ENCODE measurements at places on chromosomes 2 and 18.
A peak's percentile ranks its signal among the peaks of the same experiment; 100 is the strongest.

GRCh38 chr2:10146366-10147005, 23.9 kb downstream of the RRM2 start:
- no peak for DNase-seq

DNA sequence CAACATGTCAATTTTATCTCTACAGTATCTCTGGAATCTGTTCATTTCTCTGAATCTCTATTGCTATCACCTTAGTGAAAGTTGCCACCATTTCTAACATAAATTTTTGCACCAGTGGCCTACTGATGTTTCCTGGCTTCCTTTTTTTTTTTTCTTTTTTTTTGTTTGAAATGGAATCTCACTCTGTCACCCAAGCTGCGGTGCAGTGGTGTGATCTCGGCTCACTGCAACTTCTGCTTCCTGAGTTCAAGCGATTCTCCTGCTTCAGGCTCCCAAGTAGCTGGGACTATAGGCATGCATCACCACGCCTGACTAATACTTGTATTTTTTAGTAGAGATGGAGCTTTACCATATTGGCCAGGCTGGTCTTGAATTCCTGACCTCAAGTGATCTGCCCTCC, 35.1 kb downstream of the KCNJ13 start:
- no peak for DNase-seq

- no peak for DNase-seq
Measured at GRCh38 chr2:20430035-20430434, 16.8 kb upstream of the RHOB start.

GRCh38 chr2:168354499-168354898, 101.6 kb upstream of the CERS6 start:
- DNase-seq, result no peak

DNA sequence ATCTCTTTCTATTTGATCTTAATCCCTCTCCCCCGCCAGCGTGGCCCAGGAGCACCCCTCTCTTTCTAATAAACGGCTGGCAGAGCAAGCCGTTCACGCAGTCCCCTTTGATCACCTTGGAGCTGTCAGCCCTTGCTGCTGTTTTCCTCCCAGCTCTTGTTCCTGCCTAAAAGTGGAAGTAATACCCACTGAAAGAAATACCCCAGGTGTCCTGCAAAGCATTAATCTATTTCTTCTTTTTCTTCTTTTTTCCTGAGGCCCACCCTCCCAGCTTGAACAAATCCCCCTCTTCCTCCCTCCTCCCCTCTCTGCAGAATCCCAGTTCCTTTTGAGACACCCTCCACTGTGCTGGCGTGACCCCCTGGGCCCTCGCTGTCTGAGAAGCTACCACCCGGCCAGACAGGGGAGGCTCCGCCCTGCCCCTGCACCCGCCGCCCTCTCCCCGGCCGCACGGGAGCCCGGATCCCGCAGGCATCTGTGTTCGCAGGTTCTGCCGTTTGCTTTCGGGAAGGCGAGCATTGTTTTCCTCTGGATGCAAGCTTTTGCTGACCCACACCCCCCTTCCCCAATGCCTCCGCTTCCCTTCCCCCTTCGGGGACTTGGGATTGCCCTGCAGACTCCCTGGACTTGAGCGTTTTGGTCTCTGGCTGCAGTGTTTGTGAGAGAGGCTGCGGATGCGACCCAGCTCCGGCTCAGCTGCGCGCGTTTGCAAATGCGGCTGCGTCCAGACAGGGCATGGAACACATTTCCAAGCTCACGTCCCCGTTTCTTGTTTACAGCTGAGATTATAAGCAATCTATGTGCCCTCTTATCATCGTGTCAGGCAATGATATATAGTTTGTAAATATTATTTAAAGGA, 631.5 kb downstream of the NYAP2 start:
- DNase-seq, result no peak

- no peak for DNase-seq
Measured at GRCh38 chr2:27655155-27655951, 8.1 kb downstream of the SUPT7L start.

DNA sequence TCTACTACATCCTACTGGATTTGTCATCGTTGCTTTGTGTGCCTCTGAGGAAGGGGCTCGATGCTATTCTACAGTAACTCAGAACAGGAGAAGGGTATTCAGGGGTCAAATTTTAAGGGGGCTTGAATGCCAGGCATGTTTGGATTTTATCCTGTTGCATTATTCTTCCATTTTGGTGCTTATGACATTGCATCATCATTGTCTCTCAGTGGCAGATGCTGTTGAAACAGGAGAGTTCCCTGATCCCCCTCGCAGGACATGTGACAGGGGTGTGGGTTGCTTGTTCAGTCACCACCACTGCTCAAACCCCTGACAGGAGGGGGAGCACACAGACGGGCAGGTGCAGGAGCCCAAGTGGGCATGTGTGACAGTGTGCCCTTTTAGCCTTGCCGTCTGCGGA, 156.7 kb downstream of the SLC4A3 start:
- no peak for DNase-seq

- DNase-seq, result no peak
Measured at GRCh38 chr18:23142251-23142929, 7.1 kb downstream of the CABLES1 start.

- DNase-seq, result no peak
Measured at GRCh38 chr2:145691659-145692058, 1171.7 kb upstream of the ZEB2 start.

- DNase-seq, result no peak
Measured at GRCh38 chr2:215401896-215402379, 33.9 kb downstream of the FN1 start.

DNA sequence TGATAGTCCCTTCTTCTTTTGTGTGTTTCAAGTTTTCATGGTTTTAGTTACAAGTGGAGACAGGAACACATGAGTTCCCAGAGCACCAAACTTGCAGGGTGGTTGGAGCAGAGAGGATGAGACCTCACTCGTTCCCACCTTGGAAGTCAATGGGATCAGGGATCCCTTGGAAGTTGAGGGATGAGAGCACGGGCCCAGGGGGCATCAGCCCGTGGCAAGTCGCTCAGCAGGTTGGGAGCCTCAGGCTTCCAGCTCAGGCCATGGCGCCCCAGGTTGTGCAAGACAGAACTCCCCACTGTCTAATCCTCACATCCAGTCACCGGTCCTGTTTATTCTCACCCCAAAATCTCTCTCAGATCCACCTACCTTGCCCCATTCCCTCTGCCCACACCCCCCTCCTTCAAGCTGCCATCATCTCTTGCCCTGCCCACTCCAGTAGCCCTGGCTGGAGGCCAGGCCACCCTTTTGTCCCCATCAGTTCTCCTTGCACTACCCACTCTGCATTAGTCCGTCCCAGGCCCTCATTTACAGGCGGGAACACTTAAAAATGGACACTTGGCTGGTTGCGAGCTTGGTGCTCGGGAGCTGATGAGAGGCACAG, 37.6 kb upstream of the FOSL2 start:
- no peak for DNase-seq

GRCh38 chr18:22734791-22735627, 198.1 kb upstream of the RBBP8 start:
- no peak for DNase-seq

GRCh38 chr2:166614503-166614902, 120.5 kb upstream of the SCN7A start:
- no peak for DNase-seq

GRCh38 chr18:22868831-22869230, 64.3 kb upstream of the RBBP8 start:
- no peak for DNase-seq

DNA sequence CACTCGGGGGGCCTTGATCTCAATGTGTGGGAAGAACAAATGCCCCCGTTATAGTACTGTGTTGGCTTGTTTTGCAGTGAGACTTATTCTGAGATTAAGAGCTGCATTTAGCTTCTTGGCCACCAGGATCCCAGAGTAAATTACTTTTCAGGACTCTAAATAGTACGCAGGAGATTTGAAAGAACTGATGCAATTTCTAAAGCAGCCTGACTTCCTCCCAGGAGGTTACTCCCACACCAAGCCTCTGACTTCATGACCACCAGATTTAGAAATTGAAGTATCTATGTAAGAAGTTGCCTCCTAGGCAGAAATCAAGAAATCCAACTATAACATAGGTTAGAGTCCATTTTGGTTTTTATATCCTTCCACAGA, 67.0 kb downstream of the FEZ2 start:
- DNase-seq, result no peak

GRCh38 chr2:239119346-239120126, 271.7 kb downstream of the TWIST2 start:
- DNase-seq, result no peak

DNA sequence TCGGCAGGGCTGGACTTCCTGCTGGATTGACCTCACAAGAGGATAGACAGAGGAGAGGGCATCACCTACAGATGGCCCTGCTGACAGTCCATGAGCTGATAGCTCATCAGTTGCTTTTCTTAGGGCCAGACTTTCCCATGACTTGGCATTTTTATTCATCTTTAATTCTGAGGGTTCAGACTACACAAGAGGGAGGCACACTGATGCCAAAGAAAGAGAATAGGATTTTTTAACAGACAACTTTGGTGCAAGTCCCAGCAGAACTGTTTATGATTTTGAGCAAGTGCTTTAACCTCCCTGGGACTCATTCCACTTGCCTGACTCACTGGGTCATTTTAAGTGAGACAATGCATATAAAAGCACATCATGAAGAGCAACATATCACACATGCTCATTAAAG, 299.2 kb downstream of the INSIG2 start:
- no peak for DNase-seq

- no peak for DNase-seq
Measured at GRCh38 chr2:241187101-241187917, 1.2 kb upstream of the ANO7 start.

DNA sequence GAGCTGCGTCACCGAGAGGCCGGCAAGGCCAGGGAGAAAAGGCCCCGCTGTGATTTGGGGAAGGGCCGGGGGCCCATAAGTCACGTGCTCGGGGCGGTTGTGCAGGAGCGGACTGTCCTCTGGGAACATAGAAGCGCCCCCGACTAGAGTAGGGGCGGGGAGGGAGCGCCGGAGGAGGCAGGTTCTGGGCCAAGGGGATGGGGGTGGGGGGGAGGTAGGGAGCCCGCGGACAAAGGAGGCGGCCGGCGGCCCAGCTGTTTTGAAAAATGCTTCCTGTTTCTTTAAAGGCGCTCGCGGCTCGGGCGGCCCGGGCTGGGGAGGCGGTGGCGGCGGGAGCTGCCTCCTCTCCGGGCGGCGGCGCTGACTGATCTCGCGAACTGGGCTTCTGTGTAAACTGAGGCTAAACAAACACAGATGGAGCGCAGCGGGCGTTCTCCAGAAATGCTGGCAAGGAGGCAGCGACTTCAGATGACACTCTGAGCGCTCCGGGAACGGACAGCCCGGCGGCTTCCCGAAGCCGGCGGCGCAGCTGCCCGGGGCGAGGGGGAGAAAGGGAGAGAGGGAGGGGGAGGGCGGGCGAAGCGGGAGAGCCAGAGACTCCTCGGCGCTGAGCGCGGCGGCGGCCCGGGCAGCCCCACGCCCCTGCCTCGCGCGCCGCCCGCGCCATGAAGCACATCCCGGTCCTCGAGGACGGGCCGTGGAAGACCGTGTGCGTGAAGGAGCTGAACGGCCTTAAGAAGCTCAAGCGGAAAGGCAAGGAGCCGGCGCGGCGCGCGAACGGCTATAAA, at the start of gene ATOH8:
Gene ATOH8 (plus strand): TSS at position 467 of the 788 bp plus-strand sequence. CDS start 199 bp downstream, at position 666.
- no peak for DNase-seq

DNA sequence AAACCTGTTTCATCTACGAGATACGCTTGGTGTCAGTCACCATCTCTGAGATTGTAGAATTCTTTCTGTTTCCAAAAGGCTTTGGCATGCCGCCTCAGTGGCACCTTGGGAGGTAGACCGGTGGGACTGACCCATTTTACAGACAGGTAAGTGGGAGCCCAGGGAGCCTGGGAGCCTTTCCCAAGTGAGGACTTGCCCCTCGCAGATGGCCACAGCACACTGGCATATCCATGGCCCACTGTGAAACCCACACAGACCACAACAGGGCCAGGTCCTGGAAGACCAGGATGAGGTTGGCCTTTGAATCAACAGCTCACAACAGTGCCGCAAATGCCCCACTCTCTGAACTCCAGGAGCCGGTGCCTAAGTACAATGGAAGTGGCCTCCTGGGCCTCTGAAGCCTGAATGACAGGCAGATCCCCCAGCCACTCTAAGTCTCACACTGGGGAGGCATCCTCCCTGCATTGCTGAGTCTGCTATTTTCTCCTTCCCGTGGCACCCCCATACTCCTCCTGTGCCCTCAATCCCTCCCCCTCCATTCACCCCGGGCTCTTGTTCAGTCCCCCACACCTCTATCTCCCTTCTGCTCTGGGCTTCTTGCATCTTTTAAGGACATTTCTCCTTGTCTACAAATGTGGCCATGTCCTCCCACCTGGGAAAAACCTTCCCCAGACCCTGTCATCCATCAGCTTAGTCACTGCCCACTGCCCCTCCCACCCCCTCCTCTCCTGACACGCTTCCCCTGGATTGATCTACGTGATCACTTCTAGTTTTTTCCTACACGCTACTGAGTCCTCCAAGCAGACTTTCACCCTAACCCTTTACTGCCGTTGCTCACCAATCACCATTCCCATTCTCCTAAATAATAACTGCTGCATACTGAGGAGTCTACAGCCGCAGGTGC, 26.2 kb downstream of the CENPA start:
- no peak for DNase-seq

GRCh38 chr2:136323935-136324334, 206.0 kb upstream of the CXCR4 start:
- DNase-seq, result no peak

- DNase-seq, result peak; percentile 29
Measured at GRCh38 chr2:170930131-170930990, 1.3 kb downstream of the GORASP2 start.

DNA sequence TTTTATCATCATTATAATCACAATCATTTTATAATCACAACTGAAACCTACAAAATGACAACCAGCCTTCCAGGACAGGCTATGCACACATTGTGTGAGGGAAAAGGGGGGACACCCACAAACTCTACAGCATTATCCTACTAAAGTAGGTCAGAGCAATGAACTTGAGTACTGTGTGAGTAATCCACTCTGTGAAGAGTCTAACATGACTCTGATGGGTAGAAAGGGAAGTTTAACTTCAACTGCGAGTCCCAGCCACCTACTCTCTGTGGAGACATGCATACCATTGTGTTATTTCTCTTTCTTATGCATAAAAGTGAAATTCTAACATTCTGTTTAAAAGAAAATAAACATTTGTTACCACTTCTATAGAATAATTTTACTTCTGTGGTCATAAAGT, 177.9 kb downstream of the ZNF516 start:
- DNase-seq, result no peak

DNA sequence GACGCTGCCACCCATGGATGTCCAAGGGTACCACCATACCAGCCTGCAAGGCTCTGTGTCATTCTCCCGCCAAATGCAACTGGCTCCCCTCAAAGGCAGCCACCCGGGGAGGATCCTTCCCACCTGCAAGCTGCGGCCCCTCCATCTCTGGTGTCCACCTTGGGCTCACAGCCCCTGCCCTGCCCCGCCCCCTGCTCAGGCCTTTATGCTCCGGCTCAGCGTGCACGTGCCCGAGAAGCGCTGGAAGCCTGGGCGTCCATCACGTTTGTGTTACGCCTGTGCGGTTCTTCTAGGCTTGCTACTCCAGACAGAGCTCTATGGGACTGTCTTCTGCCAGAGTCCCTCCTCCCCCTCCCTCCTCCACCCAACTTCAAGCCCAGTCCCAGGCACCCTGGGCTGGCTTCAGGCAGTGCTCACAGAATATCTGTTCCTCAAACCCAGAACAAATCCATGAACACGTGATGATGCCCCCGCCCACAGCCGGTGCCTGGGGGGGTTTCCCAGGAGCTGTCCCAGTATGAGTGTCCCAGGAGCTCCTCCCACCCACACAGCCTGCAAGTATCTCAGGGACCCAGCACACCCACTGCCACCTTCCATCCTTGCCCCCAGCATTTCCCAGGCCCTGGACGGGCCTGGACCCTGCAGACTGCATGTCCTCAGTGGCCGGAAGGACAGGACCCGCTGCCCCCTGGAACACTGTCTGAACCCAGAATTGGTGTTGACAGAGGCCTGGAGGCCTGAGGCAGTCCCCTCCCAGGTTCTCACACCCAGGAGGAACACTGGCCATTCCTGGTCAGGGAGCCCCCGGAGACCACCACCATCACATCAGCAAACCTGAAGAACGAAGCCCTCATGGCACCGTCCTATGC, 30.3 kb downstream of the KIF1A start:
- no peak for DNase-seq

Data from activated T-cell treated with anti-CD3 and anti-CD28 coated beads for 1 hour (primary cell).